ENCODE measurements at places on chromosomes 11 and 22.

DNA sequence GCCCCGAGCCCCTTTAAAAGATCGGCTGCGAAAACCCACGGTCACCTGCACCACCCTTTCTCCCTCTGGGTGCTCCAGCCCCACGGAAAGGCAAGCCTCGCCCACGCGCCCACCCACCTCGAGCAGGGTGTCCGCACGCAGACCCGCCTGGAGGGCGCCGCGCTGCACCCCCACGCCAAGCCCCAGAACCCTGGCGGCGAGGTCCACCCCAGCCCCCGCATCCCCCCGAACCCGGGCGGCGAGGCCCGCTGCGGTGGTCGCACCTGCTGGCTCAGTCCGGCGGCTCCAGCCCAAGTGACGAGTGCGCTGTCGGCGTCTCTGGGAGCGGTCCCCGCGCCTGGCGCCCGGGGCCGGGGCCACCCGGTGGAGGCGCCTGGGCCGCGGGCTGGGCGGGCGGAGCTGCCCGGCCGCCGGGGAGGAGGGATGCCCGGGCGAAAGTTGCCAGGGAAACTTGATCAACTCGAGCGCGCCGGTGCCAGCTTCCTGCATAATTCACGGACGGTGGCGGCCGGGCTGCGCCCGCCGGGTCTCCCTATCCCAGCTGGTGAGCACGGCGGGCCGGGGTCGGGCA, 1.1 kb downstream of the SHANK2 start:
- DNase-seq: no peak

DNA sequence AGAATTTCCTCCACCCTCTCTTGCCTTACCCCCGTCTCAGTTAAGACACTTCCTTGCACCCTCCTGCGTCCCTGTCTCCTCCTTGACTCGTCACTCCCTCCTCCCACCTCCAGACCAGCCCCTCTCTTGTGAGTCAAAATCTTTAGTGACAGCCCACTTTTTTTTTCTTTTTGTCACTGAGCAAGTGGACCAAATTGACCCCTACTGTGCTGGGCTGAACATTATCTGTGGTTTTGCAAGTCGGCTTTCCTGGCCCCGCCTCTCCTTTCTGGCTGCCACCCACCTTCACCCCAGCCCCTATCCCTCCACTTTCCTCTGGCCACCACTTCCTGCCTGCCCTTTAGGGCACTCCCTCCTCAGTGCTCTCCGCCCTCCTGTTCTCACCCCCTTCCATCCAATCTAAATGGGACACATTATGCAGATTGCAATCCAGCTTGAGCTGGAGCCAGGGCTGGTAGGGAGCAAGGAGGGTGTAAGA, at the start of gene APLNR:
APLNR (minus strand) TSS at position 47 of the 478 bp plus-strand sequence. CDS start 246 bp downstream, outside the sequence.
- DNase-seq: no peak

GRCh38 chr11:32148895-32149294, 58.0 kb downstream of the RCN1 start:
- no peak for DNase-seq

GRCh38 chr22:22245935-22246525, 1.4 kb downstream of the VPREB1 start:
- no peak for DNase-seq

- DNase-seq: peak; percentile 12
Measured at GRCh38 chr22:43820651-43821305, 8.7 kb upstream of the EFCAB6 start.

- peak; percentile 71 for DNase-seq
Measured at GRCh38 chr11:8720868-8721608, 38.4 kb downstream of the RPL27A start.

GRCh38 chr11:76691655-76692054, 21.1 kb upstream of the LRRC32 start:
- no peak for DNase-seq

DNA sequence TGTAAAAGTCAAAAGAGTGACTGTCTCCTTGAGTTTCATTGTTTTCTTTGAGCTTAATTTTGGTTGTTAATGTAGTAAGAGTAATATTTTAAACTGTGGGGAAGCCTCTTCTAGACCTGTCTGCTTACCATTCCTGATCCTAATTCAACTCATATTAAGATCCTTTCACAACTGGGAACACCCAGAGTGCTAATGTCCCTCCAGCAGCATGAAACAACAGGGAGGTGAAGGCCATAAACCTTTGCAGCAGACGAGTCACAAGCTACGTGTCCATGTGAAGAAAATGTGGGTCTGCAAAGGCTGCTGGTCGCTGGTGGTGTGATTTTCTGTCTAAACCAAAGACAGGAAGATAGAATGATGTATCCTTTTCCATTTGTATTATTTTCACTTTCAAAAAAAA, 152.5 kb downstream of the ETS1 start:
- no peak for DNase-seq

GRCh38 chr11:107549253-107549953, 16.1 kb downstream of the ALKBH8 start:
- peak; percentile 35 for DNase-seq

Data from NCI-H526 treated with DMSO at 0.1 percent for 48 hours (cell line).